ENCODE measurements at places on chromosomes 13 and 19.

DNA sequence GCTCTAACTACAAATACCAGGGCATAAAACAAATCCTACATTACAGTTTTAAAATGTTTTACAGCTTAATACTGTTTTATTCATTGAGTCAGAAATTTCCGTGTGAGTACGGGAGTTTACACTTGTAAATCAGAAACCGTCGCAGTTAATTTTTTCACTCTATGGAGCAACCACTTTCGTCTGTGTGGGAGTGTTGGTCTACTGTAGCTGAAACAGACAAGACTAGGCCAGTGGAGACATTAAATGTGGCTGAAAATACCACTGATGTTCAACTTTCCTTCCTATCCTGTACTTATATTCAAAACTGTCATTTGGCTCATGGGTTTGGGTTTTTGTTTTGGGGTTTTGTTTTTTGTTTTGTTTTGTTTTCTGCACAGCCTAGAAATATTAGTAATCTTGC, 268.7 kb downstream of the DCT start:
- no peak for DNase-seq

DNA sequence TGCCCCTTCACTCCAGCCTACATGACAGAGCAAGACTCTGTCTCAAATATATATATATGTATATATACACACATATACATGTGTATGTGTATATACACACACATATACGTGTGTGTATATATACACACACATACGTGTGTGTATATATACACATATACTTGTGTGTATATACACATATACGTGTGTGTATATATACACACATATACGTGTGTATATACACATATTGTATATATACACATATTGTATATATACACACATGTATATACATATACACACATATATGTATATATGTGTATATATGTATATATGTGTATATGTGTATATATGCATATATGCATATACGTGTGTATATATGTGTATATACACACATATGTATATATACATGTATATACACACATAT, 173.3 kb downstream of the GPC5 start:
- DNase-seq = no peak

- DNase-seq = no peak
Observed at GRCh38 chr13:110327051-110327721, 20.1 kb downstream of the COL4A2 start.

DNA sequence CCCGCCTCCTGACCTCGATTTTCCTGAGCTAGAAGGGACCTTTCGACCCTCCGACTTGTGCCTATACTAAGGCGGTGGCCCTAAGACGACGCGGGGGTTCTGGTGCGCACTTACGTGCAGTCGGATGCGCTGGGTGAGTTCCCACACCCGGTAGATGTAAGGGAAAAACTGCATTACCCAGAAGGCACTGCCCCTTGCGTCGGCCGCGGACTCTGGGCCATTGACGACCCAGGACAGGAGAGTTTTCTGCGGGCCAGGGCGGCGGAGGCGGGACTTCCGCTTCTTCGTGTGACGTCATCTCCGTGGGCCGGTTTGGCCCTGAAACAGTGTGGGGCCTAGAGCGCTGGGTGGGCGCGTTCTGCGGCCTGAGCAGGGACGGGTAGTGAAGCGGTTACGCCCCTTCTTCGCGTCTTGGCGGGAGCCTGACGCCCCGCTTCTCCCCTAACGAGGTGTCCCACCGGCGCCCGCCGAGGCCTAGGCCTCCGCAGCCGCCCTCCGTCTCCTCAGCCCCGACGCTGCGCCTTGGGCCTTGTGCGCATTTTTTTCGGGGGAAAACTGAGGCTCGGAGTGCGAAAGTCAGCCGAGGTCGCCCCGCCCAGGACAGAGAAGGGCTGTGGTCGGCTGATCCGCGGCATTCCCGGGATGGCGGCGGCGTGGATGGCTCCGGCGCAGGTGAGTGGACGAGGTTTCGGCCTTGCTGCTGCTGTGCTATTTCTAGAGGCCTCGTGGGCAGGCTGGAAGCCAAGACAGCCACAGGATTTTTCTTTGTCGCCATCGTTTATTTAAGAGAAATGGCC, at the start of gene ZNF460:
ZNF460 (plus strand) TSS at position 321 of the 797 bp plus-strand sequence; CDS start at position 643, 322 bp downstream.
- peak; percentile 96 for DNase-seq

DNA sequence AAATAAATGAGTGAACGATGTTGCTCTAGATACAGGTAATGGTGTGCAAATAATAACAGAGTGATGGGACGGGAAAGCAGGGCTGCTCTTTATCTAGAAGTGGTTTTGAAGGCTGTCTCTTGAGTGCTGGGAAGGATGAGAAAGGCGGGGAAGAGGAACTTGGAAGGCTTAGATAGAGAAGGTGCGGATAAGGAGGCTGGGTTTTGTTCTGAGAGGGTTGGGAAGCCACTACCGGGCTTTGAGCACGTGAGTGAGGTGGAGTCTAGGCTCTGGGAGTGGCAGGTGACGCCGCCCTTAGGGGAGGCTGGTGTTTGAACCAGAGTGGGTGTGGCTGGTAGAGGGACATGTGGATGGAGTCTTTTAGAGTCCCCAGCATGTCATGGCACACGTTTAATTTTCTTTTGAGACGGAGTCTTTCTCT, 811 bp downstream of the ARMC6 start:
- peak; percentile 72 for DNase-seq

DNA sequence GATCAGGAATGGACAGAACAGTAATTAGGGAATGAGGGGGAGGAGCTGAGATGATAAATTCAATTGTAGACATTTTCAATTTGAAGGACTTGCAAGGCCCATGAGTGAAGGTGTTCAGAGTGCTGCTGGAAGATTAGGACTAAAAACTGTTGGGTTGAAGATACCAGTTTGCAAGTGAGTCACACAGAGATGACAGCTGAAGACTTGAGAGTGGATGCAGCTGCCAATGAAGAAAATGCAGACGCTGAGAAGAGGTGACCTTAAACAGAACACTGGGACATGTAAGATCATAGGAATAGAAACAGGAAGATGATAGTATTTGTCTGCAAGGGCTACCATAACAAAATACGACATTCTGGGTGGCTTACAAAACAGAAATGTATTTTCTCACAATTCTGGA, 1716.5 kb upstream of the SLC10A2 start:
- no peak for DNase-seq

GRCh38 chr13:57627663-57628062, 3.9 kb upstream of the PCDH17 start:
- DNase-seq = peak; percentile 5

DNA sequence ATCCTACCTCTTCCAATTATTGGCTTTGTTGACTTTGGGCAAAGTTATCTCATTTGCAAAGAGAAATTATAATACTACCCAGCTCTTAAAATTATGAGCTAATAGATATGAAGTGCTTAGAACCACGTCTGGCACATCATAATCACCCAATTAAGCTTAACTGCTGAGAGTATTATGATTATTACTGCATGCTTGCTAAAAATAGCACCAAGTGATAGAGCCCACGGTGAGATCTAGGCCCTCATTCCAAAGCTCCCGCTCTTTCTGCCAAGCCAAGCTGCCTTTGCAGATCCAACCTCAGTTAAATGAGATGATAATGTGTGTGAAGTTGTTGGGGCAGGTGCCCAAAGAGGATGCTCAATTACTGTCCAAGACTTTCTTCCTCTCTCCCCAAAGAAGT, 6.5 kb upstream of the EDDM13 start:
- no peak for DNase-seq

DNA sequence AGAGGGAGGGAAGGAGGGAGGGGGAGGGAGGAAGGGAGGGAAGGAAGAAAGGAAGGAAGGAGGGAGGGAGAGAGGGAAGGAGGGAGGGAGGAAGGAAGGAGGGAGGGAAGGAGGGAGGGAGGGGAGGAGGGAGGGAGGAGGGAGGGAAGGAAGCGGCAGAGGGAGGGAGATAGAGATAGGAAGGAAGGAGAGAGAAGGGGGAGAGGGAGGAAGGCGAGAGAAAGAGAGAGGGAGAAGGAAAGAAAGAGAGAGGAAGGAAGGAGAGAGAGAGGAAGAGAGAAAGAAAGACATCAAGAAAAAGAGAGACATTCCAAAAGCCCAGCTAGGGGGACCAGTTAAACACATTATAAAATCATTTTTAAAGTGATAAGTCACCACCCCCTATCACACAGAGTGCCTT, 62.5 kb downstream of the GNG7 start:
- DNase-seq = no peak

- peak; percentile 72 for DNase-seq
Observed at GRCh38 chr19:42563352-42564210, 31.1 kb downstream of the CEACAM8 start.

Measured in urothelium cell line (cell line).